ENCODE measurements at places on chromosomes 7 and 10. TPM values are rescaled to one million over a fixed set of nuclear protein-coding genes. Genes with fewer than 3 reads are reported as not detected.
A peak's percentile ranks its signal among the peaks of the same experiment; 100 is the strongest.

GCK gene
- 1.4 TPM for total RNA-seq

- no peak for DNase-seq
These were observed 172.2 kb downstream of the SH2D4B start for GRCh38 chr10:80709866-80710265.

DNA sequence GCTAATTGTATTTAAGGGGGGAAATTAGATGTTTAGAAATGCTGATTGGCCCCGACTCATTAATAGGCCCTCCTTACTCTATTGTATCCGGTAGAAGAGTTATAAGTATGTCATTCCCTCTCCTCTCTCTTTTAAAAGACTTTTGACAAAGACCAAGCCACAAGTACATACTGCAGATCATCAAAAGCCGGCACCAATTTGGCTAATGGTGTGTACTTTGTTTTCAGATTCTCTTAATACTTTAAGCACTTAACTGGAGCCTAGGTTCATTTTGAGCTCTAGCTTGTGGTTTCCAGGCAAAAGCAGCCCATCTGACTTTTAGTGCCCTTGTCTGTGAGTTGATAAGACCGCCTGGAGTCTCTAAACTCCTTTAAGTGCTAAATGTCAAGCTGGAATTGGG lies 210.0 kb upstream of the LYZL1 start:
- DNase-seq = no peak

DNA sequence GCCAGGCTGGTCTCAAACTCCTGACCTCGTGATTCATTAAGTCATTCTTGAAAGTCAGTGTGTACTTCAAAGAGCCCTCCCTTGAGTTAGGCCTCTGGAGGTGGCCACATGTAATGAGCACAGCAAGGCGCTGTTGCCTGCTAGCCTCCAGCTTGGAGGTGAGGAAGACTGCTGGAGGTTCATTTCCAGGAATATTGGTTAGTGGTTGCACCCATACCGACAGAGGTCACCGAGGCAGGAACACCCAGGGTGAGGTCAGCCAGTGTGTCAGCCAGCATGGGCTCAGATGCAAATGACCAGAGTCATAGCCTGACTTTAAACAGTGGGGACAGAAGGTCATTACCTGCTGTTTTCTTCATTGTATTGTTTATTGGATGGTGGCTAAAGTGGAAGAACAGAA lies 85.0 kb downstream of the PLPP4 start:
- no peak for DNase-seq

GRCh38 chr10:109343293-109343692 lies 580.0 kb downstream of the XPNPEP1 start:
- no peak for DNase-seq

FRMD4A gene
- total RNA-seq = 32.9 TPM

GRCh38 chr10:124353091-124353815 lies 65.5 kb downstream of the OAT start:
- no peak for DNase-seq

DNA sequence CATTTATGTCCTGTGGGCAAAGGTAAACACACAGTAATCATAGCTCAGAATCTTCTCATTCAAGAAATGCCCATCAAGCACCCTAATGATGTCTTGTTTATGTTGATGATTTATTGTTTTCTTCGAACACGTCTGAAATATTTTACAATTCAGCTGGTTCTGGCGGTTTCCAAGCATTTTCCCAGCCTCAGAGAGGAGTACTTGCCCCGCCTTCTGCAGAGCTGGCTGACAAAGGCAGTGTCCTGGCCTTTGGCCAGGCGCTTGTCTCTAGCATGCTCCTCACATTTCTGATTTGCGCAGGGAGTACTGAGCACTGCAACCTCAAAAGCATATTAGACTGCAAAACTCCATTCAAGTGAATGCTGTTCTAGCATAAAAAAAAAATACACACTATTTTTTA lies 314.2 kb upstream of the GNAI1 start:
- peak; percentile 21 for DNase-seq

All from urinary bladder (tissue), 4 donors.